ENCODE measurements at places on chromosomes 11 and 22. TPM values are rescaled to one million over a fixed set of nuclear protein-coding genes. Genes with fewer than 3 reads are reported as not detected.
A peak's percentile ranks its signal among the peaks of the same experiment; 100 is the strongest.

- no peaks in the 10 kb centered on the region for H3K36me3 ChIP-seq
- H3K27ac ChIP-seq, result no peak overlapping the region
- DNase-seq, result peak; percentile 69
- H3K4me1 ChIP-seq, result peaks cover 46% of the 10 kb centered on the region
- H3K27me3 ChIP-seq, result no peaks in the 10 kb centered on the region
Measured at GRCh38 chr11:76209973-76210930, 4.0 kb upstream of the WNT11 start.

- no peaks in the 10 kb centered on the region for H3K36me3 ChIP-seq
- H3K27me3 ChIP-seq, result no peaks in the 10 kb centered on the region
- no peak overlapping the region for H3K4me3 ChIP-seq
- no peak overlapping the region for H3K27ac ChIP-seq
Measured at GRCh38 chr11:24932110-24933000, 435.5 kb downstream of the LUZP2 start.

GRCh38 chr22:47386812-47387510 lies 624.5 kb downstream of the TBC1D22A start:
- no peaks in the 10 kb centered on the region for H3K27me3 ChIP-seq
- no peak overlapping the region for H3K27ac ChIP-seq
- H3K4me1 ChIP-seq, result no peaks in the 10 kb centered on the region

DNA sequence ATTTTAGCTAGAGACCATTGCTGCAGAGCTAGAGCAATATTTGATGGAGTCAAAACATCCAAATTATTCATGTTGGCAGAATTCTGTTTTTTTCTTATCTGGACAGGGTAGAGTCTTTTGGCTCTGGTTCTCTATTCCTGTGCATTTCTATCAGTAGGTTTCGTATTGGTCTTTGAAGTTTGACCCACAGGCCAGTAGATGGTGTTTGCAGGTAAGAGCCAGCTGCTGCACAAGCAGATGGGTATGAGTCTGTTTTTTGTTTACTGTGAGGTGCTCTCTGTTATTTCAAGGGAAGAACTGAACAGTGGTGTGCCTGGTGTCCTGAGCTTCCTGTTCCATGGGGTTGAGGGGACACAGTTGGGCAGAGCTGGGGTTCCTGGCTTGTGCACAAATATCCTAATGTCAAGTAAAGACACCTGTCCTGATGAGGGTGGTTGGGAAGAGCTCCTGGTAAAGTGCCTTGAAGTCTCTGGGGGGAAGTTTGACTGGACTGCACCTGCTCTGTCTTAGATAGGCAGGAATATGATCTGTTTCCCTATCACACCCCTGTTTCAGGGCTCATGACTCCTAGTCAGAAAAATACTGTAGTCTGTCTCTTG lies 34.0 kb upstream of the SLC22A25 start:
- no peaks in the 10 kb centered on the region for H3K27me3 ChIP-seq
- no peak for DNase-seq
- no peak overlapping the region for H3K27ac ChIP-seq
- H3K36me3 ChIP-seq, result no peaks in the 10 kb centered on the region
- H3K4me3 ChIP-seq, result no peak overlapping the region

DNA sequence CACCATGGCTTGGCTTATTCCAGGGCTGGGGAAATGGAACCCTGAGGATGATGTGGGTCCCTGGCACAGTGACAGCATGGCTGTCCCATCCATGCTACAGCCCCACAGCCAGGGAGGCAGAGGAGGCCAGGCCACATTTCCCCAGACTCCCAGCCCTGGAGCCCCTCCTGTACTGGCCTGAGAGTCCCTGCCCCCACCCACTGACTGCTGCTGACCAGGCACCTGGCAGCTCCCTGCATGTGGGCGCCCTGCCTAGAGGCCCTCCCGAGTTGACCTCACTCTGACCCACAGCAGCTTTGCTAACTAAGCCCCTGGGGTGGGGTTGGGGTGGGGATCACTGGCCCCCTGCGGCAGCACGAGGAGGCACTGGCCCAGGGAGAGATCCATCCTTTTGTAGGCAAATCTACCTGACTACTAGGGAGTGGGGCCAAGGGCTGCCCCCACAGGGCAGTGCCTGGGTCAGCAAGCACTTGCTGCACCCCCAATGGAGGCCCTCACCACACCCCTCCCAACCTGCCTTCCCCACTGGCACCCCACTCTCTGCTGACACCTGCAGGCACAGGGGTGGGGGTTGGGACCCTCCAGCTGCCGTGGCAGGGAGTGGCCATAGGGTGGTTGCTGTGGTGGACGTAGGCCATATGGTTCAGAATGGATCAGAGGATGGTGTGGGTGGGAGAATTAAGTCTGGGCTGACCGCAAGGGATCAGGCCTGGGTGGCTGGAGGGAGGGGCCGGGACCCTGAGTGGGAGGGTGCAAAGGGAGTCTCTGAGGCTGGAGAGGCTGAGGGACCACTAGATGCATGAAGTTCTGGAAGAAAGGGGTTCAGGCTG lies 17.4 kb downstream of the ARVCF start:
- no peaks in the 10 kb centered on the region for H3K27me3 ChIP-seq
- no peak overlapping the region for H3K4me3 ChIP-seq
- no peaks in the 10 kb centered on the region for H3K36me3 ChIP-seq
- peak overlapping the region; percentile 75 for H3K27ac ChIP-seq
- H3K4me1 ChIP-seq, result peaks cover 54% of the 10 kb centered on the region

DNA sequence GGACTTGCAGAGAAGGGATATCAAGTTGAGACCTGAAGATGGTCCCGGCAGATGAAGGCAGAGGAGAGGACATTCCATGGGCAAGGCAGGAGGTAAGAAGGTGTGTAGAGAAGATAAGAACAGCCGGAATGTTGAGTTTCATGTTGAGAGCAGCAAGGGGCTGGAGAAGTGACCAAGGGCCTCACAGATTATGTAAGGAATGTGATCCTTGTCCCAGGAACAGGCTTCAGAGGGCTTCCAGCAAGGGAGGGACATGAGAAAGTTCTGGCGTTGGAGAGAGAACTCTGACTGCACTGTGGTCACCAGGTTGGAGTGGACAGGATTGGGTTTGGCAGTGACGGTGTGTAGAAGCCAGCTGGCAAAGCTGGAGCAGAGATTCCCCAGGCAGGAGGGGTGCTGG lies 27.6 kb upstream of the PPFIA1 start:
- H3K27ac ChIP-seq, result no peak overlapping the region
- H3K4me3 ChIP-seq, result no peak overlapping the region
- DNase-seq, result no peak
- H3K27me3 ChIP-seq, result no peaks in the 10 kb centered on the region
- H3K4me1 ChIP-seq, result no peaks in the 10 kb centered on the region
- no peaks in the 10 kb centered on the region for H3K36me3 ChIP-seq

DNA sequence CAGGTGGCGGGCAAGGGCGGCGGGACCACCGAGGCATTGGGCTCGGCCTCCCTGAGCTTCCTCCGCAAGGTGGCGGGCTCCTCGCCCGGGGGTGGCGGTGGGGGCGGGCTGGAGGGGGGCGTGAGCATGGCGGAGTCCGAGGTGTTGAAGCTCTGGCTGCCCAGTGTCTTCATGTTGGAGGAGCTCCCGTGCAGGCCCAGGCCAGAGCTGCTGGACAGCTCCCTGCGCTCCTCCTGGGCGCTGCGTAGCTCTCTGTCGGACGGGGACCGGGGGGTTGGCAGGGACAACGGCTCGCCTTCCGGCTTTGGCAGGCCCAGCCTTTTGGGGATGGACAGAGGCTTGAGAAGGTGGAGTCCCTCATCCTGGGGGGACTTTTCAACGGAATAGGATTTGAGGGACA lies 43.9 kb upstream of the BID start:
- no peak overlapping the region for H3K27ac ChIP-seq
- DNase-seq, result no peak
- H3K4me1 ChIP-seq, result no peaks in the 10 kb centered on the region
- H3K4me3 ChIP-seq, result no peak overlapping the region

GRCh38 chr22:24703101-24703500 lies 71.4 kb downstream of the PIWIL3 start:
- DNase-seq, result peak; percentile 53
- H3K27me3 ChIP-seq, result no peaks in the 10 kb centered on the region
- no peaks in the 10 kb centered on the region for H3K4me1 ChIP-seq
- H3K36me3 ChIP-seq, result no peaks in the 10 kb centered on the region
- H3K27ac ChIP-seq, result no peak overlapping the region
- no peak overlapping the region for H3K4me3 ChIP-seq

DNA sequence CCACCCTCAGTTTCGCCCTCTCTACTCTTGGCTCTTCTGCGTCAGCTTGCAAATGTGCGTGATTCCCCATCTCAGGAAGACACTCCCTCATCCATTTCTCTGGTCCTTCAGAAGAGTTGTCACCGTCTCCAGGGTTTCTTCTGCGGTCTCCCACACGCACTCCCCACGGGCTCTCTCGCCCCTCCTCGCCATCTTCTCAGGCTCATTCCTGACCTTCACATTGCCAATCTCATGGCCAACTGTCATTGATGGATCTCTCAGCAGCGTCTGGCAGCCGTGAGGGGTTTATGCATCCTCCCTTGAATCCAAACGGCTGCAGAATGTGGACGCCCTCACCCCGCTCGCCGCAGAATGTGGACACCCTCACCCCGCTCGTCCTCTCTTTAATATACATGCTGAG lies 10.5 kb downstream of the SYNGR1 start:
- H3K4me3 ChIP-seq, result no peak overlapping the region
- no peak overlapping the region for H3K27ac ChIP-seq
- no peaks in the 10 kb centered on the region for H3K36me3 ChIP-seq
- no peaks in the 10 kb centered on the region for H3K4me1 ChIP-seq
- no peak for DNase-seq

DNA sequence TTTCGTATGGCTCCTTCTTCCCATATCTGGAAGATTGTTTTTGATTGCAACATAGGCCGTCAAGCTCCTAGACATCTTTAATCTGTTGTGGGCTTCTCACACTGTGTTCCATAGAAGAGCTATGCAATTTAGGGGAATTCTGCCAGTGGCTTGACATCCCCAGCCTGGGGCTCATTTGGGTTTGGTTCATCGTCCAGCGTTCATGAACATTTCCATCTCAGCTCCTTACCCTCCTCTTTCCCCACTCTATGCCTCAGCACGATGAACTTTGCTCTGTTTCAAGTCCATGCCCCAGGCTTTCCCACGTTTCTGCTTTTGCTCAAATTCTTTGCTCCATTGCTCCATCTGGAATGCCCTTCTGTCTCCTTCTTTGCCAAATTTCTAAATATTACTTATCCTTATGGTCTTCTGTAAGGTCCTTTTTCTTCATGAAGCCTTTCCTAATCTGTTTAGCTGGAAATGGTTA lies 26.1 kb upstream of the CLMP start:
- H3K4me1 ChIP-seq, result no peaks in the 10 kb centered on the region
- H3K27me3 ChIP-seq, result no peaks in the 10 kb centered on the region
- no peaks in the 10 kb centered on the region for H3K36me3 ChIP-seq
- no peak overlapping the region for H3K4me3 ChIP-seq
- no peak overlapping the region for H3K27ac ChIP-seq
- DNase-seq, result no peak

- H3K27me3 ChIP-seq, result no peaks in the 10 kb centered on the region
- H3K27ac ChIP-seq, result no peak overlapping the region
- DNase-seq, result no peak
- no peak overlapping the region for H3K4me3 ChIP-seq
Measured at GRCh38 chr22:20636075-20636812, 128.8 kb downstream of the MED15 start.

DNA sequence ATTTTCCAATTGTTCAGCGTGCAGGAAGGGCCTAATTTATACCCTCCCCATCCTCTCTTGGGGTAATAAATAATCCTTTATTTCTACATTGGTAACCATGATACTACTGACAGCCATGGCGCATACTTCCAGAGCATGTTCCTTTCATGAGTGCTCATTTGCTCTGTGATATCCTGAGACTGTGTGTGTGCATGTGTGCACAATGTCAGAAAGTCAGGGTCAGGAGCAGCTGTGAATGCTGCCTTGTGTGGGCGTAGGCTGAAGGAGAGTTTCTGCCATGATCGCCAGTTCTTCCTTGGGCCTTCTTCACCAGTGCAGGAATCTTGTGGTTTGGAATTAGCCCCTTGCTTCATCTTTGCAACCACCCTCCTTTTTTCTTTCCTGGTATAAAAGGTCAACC lies 10.2 kb downstream of the TUBA8 start:
- no peaks in the 10 kb centered on the region for H3K4me1 ChIP-seq
- no peaks in the 10 kb centered on the region for H3K36me3 ChIP-seq
- no peak overlapping the region for H3K4me3 ChIP-seq

DNA sequence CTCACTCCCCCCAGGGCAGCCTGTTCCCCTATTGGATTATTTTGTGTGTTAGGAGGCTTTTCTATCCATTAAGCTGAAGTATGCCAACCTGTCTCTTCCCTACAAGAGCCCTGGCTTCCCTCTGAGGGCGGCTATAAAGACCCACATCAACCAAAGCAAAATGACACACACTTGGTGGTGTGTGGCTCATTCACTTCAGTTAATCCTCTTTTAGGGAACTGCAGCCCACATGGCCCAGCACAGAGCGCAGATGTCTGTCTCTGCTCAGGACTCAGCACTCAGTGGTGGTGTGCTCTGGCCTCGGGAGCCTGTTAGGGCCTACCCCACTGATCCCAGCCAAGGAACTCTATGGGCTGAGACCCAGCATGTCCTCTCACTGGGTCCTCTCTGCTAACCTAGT lies 32.2 kb upstream of the LRRC10B start:
- H3K36me3 ChIP-seq, result no peaks in the 10 kb centered on the region
- H3K27ac ChIP-seq, result no peak overlapping the region
- H3K4me3 ChIP-seq, result no peak overlapping the region
- H3K27me3 ChIP-seq, result no peaks in the 10 kb centered on the region

DNA sequence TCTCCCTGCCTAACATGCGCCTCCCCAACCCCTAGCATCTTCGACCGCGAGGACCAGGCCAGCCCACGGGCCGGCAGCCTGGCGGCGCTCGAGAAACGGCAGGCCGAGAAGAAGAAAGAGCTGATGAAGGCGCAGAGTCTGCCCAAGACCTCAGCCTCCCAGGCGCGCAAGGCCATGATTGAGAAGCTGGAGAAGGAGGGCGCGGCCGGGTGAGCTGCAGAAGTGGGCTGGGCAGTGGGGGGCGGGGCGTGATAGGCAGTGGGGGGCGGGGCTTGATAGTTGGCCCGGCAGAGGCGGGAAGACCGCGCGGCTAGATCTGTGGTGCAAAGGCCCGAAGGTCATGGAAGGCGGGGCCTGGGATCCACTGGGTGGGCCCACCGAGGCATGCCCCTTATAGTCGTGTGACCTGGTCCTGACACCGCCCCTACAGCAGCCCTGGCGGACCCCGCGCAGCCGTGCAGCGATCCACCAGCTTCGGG lies 8.7 kb downstream of the SELENOM start:
- no peaks in the 10 kb centered on the region for H3K27me3 ChIP-seq
- no peak overlapping the region for H3K4me3 ChIP-seq
- no peak for DNase-seq
- H3K27ac ChIP-seq, result no peak overlapping the region
- H3K4me1 ChIP-seq, result no peaks in the 10 kb centered on the region

GRCh38 chr11:3985631-3986030 lies 109.0 kb upstream of the RRM1 start:
- no peak overlapping the region for H3K4me3 ChIP-seq
- H3K27me3 ChIP-seq, result no peaks in the 10 kb centered on the region
- peaks cover 26% of the 10 kb centered on the region for H3K4me1 ChIP-seq
- no peak overlapping the region for H3K27ac ChIP-seq
- H3K36me3 ChIP-seq, result no peaks in the 10 kb centered on the region

GRCh38 chr22:29887358-29887757 lies 4.4 kb downstream of the MTMR3 start:
- H3K27ac ChIP-seq, result no peak overlapping the region
- H3K36me3 ChIP-seq, result no peaks in the 10 kb centered on the region
- no peak for DNase-seq

- no peak overlapping the region for H3K27ac ChIP-seq
- no peaks in the 10 kb centered on the region for H3K4me1 ChIP-seq
- DNase-seq, result no peak
- H3K4me3 ChIP-seq, result no peak overlapping the region
- no peaks in the 10 kb centered on the region for H3K27me3 ChIP-seq
Measured at GRCh38 chr22:49066619-49067018, 761.1 kb downstream of the BRD1 start.

Gene SERHL2
- total RNA-seq, result 5.1 TPM

Gene CCDC87
- 0.92 TPM for total RNA-seq

Gene NUDT8
- total RNA-seq, result 49.0 TPM

Gene OR51E2
- not detected for total RNA-seq

Gene APOA5
- not detected for total RNA-seq

Gene TBX1
- total RNA-seq, result 34.3 TPM

Data from thyroid gland (tissue), 4 donors.